NCI-H2171 (cell line): ENCODE measurements at places on chromosomes 16 and 17.

GRCh38 chr16:68015681-68016080 is at the start of gene DPEP2NB:
DPEP2NB (minus strand) TSS chr16:68015911; CDS start chr16:68015770, 141 bp downstream.
- DNase-seq: no peak

- peak; percentile 87 for DNase-seq
Measured at GRCh38 chr17:42322382-42323267, 34.3 kb downstream of the STAT5A start.

GRCh38 chr17:46195939-46196716 is 2.9 kb upstream of the KANSL1 start:
- DNase-seq: no peak

DNA sequence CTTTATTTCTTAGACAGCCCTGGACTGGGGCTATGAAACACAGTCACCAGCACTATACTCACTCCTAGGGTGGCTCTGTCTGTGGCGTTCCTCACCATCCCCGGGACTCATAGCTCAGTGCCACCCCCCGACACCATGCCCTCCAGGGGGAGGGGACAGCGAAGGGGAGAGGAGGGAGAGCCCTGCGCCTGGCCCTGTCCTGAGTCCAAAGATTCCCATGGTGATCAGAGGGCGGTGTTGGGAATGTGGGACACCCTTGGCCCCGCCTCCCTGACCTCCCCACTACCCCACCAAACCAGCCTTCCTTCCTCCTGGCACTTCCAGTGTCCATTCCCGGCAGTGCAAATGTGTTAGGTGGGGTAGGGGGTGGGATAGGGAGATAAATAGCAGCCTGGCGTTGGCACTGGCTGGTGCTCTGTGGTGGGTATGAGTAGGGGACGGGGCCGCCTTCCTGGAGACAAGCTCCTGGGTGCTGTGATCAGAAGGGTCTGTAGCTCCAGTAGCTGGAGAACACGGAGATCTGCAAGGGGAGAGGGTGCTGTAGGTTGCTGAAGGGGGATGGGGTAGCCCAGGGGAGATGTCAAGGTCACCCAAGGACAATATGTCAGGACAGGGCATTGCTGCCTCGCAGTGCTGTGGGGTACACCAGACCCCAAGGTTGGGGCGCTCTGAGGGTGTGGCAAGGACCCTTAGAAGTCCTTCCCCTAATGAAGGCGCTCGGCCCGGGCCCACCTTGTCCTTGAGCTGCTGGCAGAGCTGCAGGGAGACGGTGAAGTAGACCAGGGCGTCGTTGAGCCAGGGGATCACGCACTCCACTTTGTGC is 2.0 kb downstream of the SMIM22 start:
- DNase-seq: no peak

- no peak for DNase-seq
Measured at GRCh38 chr17:71970312-71970711, 150.5 kb upstream of the SOX9 start.

GRCh38 chr16:9438991-9439390 is 347.5 kb downstream of the HAPSTR1 start:
- no peak for DNase-seq

DNA sequence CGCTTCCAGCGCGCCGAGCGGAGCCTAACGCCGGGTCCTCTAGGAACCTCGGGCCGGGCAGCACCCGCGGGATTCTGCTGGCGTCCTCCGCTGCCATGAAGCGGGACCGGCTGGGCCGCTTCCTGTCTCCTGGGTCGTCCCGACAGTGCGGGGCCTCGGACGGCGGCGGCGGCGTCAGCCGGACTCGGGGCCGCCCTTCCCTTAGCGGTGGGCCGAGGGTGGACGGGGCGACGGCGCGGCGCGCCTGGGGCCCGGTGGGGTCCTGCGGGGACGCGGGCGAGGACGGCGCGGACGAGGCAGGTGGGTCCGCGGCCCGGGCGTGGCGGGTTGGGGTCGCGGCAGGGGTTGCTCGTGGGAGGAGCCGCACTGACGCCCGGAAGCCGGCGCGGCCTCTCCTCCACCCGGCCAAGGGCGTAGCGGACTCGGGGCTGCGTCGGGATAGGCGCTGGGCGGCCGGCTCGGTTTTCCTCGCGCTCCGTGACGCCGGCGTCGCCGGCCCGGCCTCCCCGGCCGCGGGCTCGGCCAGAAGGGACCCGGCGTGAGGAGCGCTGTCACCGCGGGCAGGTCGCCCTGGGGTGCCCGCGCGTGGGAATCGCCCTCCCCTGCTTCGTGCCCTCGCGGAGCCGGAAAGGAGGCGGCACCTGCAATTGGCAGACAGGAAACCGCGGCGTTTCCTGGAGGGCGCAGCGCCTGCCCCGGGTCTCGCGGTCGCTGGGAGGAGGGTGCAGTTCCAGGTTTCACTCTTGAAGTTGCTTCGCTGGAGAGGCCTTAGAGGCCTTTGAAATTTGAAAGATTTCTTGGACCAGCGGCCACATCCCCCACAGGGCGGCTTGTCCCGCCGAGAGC is 432 bp downstream of the ZNF276 start:
- DNase-seq: no peak

DNA sequence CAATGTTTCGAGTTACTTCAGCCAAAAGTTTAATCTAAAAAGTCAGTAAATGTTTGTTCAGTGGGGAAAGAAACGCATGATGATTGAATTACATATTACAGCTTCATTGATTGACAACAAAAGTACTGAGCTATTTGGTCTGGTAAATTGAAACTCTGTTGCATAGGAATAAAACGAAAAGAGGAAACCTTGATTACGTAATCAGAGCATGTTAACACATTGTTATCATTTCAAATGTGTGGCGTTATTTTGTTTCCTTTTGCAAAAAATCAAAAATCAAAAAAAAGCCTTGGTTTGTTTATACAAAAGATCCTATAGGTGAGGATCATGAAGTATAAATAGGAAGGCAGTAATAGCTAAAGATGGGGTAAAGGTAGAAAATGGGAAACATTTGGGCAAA is 19.5 kb upstream of the CA10 start:
- DNase-seq: no peak

GRCh38 chr17:29240968-29241963 is 5.4 kb upstream of the CRYBA1 start:
- DNase-seq: no peak

DNA sequence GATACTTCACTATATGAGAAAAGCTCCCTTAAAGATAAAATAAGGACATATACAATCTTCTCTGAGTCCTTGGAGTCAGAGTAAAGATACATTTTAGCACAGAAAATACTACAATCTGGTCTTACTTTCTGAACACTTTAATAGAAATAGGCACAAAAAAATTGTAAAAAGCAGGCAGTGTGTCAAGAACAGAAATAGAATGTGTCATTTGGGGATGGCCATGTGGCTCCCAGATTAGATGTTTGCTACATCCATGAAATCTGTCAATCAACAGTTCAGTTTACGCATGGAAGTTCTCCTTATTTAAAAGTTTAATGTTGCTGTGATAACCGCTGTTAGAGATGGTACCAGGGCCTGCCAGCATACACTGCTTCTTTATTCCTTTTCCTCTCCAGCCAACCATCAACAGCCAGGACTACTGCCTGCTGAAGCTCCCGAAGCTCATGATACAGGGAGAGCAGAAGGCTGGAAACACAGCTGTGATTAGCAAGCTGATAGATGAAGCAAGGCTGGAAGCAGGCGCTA is 278.5 kb downstream of the CEP112 start:
- DNase-seq: no peak

DNA sequence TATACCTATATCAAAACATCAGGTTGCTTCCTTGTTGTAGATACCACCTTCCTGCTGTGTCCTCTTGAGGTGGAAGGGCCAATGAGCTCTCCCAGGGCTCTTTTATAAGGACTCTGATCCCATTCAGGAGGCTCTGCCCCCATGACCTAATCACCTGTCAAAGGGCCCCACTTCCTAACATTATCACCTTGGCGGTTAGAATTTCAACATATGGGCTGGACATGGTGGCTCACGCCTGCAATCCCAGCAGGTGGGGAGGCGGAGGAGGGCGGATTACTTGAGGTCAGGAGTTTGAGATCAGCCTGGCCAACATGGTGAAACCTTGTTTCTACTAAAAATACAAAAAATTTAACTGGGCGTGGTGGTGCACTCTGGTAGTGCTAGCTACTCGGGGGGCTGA is 86.4 kb downstream of the HAPSTR1 start:
- no peak for DNase-seq

DNA sequence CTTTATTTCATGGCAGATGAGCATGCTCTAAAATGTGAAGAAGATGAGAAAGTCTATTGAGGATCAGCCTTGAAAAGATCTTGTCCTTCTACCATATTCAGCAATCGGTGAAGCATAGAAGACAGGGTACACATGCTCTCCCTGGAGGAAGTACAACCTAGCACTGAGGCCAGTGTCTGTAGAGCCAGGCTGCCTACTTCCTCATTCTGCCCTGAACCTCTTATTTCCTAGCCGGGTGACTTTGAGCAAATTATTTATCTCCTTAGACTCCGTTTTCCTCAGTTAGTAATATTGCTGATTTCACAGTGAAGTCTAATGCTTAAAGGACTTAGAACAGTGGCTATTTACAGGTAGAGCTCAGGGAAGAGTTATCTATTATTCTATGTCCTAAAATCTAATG is 58.4 kb downstream of the TMEM100 start:
- DNase-seq: no peak

DNA sequence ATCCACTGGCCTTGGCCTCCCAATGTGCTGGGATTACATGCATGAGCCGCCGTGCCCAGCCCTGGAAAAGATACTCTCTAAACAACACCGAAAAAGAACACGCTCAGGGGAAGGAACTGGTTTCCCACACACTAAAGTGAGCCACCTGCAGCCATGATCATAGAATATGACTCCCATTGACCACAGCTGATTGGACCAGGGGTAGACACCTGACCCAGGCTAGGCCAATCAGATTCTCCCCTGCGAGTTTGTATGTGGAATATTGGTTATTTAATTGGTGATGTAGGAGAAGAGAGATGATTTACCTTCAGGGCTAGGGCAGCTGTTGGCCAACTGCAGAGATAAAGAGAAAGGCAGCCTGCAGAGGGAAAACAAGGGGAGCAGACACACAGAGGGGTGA is 9.0 kb upstream of the GGA2 start:
- no peak for DNase-seq

DNA sequence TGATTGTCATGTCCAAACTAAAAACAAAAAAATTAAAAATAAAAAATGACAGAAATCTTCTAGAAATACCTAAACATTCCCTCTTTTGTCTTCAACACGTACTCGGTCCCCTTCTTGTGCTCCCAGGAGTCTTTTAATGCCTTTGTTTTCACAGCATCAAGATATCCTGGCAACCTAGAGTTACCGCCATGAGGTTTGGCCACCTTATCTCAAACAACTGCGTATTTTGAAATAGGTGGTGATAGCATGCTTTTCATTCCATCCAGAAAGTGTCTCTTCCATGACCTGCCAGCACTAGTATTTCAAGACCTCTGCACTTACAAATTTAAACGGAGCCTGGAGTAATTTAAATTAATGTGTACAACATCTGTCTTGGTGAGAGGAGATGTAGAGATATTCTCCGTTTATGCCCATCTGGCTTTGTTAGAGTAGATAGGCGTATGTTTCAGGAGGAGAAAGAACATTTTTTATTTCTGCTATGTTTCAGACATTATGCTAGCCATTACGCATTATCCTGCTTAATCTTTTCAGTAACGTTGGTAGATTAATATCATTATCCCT is 42.0 kb downstream of the RBFOX1 start:
- DNase-seq: no peak

GRCh38 chr16:87201052-87201451 is 116.1 kb downstream of the C16orf95 start:
- DNase-seq: peak; percentile 26

GRCh38 chr16:14286368-14287230 is 215.5 kb downstream of the MRTFB start:
- no peak for DNase-seq

DNA sequence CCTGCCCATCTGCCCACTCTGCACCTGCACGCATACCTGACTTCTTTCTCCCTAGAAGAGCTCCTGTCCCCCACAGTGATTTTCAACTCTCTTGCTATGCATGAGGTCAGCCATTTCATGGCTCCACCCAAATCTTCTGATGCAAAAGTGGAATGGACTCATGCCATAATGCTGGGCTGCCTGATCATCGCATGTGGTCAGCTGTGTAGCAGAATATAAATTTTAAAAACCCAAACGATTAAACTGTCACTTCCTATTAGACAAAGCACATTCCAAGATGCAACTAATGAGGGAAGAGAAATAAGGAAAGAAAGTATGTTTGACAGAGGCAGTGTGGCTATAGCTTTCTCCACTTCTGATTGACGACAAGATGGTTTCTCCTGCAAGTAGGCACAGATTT is 26.1 kb downstream of the GRIN2A start:
- DNase-seq: no peak

DNA sequence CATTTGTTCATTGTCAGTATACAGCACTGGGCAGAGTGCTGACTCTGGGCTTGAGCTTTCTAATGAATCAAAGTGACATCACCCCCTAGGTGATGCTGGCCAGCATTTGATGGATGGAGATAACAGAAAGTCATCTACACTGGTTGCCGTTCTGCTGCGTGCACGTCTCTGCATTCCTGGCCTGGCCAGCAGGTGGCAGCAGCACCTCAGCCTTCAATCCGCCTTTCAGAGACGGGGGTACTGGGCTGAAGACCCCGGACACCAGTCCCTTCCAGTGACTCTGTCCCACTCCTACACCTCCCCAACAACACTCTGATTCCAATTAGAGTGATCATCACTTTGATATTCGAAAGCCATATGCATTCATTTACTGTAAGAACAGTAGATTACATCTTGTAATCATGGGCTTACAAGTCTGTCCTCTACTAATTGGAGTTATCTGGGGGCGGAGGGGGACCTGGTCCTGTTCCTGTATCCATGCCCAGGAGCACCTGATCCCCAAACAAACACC is 6.0 kb downstream of the CPSF4L start:
- DNase-seq: peak; percentile 19

DNA sequence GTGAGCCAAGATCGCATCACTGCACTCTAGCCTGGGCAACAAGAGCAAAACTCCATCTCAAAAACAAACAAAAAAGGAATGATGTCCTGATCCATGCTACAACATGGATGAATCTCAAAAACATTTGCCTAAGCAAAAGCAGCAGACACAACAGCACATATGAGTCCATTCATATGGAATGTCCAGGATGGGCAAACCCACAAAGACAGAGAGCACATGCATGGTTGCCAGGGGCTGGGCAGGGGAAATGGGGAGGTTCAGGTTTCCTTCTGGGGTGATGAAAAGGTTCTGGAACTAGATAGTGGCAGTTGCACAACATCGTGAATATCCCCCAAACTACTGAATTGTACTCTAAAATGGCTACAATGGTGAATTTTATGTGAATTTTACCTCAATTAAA is 35.3 kb upstream of the RAI1 start:
- DNase-seq: no peak

GRCh38 chr17:1462164-1463112 is 6.4 kb upstream of the CRK start:
- peak; percentile 69 for DNase-seq

GRCh38 chr17:64470625-64471024 is 21.7 kb downstream of the MILR1 start:
- DNase-seq: no peak
